ENCODE measurements at places on chromosomes 11 and 22.

GRCh38 chr22:24007253-24008021, 2.2 kb upstream of the GSTT4 start:
- no peak for DNase-seq

DNA sequence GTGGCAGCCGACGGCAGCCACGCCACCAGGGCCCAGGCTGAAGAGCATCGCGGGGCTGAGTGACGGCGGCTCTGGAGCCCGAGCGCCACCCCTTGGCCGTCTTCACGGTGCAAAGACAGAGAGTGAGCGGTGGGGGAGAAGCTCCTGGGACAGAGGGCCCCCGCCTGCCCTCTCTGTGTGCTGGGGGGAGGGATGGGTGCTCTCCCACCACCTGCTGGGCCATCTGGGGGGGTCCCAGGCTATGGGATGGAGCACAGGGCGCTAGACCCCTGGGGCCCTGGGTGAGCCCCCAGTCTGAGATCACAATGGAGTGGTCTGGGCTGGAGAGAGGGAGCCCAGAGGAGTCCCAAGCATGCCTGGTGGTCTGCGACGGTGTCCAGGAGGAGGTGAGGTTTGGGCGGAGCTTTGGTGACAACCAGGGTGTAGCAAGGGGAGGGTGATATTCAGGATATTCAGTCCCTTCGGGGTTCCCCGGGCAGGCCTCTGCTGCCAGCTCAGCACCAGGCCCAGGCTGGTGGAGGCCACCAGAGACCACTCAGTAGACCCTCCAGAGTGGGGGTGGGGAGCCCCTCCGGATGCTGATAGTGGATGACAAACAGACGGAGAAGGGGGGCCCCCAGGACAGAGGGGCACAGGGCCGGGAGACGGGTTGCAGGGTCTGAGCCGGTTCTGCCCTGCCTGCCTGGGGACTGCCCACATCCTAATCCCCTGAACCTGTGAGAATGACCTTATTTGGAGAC, 78.1 kb upstream of the PRR5 start:
- DNase-seq = no peak

DNA sequence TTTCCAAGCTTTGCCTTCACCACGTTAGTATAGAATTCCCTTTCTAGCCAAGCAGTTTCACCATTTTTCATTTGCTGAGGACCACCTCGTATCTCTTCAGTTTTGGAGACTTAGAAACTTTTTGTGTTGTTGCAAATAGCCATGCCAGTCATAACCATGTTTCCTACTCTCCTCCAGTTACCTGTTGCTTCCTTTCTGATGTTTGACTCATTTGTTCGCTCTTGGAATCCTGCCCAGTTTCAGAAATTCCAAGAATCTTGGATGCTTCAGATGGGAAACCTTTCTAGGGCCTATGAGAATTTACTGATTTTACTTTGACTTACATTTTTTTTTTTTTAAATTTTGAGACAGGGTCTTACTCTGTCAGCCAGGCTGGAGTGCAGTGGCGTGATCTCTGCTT, 65.4 kb downstream of the PPP6R3 start:
- peak; percentile 64 for DNase-seq

GRCh38 chr11:79076526-79077115, 364.2 kb downstream of the TENM4 start:
- DNase-seq = no peak

- no peak for DNase-seq
These were observed 326.2 kb downstream of the TBC1D22A start for GRCh38 chr22:47088480-47089158.

- DNase-seq = no peak
These were observed 8.4 kb upstream of the SLC2A11 start for GRCh38 chr22:23849009-23850006.

- no peak for DNase-seq
These were observed 70.5 kb downstream of the DKK3 start for GRCh38 chr11:11937957-11938356.

DNA sequence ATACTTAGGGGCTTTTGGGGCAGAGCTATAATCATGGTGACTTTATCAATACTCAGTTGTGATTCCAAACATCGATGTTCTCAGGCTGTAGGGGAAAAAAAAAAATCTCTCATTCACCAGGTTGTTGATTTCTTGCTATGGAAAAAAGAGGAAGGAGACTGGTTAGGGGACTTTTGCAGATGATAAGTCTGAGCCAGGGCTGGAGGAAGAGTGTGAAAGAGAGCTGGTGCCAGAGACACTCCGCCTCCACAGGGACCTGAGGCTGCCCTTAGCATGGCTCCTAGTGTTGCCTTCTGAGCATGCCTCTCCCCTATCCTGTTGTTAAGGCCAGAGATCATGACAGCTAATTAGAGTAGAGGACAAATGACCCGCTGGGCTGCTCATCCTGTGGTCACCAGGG, 16.9 kb downstream of the UPB1 start:
- no peak for DNase-seq

GRCh38 chr11:44862558-44863101, 88.1 kb downstream of the TP53I11 start:
- no peak for DNase-seq

DNA sequence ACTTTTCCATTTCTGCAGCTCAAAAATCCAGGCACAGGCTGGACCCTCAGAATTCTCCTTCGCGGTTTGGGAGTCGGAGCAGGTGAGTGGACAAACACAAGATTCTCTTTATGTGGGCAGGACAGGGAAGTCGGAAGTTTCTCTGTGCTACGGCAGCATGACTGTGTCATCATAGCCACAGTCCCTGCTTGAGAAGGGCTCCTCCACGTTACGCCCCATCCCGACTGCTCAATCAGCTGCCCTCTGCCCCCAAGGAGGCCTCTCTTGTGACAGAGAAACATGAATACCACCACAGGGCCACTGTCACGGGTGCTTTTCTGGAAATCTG, 89.0 kb upstream of the SHISAL1 start:
- no peak for DNase-seq

GRCh38 chr11:110174645-110175310, 81.6 kb downstream of the ZC3H12C start:
- no peak for DNase-seq

DNA sequence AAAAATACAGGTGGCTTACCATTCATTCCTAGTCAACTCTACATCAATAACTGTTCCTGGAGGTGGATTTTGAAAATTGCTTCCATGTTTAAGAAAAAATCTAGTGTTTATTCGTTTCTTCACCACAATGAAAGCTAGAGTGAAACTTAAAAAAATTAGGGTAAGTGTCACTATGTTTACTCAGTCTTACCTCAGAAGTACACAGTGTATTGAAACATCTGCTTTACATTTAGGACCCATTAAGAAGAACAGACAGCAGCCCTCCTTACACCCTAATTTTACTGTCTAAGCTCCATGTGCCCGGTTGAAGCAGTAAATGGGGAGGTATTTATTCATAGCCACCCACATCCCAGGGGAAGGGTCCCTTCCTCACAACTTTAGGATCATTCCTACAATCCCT, 51.4 kb downstream of the PIWIL3 start:
- DNase-seq = no peak

DNA sequence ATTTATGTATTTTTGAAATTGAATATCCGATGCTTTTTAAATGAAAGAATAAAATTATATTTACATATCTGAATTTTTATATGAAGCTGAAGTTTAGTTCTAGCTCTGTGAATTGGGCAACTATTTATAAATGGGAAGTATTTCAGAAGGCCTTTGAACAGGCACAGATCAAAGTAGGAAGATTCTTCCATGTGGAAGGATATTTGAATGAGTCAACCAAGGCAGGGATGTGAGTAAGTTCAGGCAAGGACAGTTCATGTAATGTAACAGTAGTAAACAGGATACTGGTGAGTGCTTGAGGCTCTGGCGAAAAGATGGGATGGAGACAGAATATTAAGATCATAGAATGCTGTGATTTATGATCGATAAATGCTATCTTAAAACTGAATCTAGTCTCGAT, 417.8 kb upstream of the CCDC179 start:
- DNase-seq = no peak

DNA sequence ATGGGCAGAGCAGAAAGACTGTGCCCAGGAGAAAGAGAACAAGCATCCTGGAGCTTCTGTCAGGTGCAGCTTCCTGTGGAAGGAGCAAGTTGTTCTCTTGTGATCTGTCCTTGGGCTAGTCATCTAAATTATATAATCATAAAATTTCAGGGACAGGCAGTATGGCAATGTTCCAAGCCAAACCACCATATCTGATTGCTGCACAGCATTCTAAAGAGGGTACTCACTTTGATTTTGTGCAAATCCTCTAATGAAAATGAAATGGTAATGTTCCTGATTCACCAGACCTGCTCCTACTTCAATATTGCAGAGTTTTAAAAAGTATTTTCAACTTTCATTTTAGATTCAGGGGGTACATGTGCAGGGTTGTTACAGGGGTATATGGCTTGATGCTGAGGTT, at the start of gene PATE2:
Gene PATE2 (minus strand): TSS at position 101 of the 400 bp plus-strand sequence. CDS start 55 bp downstream, at position 46.
- no peak for DNase-seq

DNA sequence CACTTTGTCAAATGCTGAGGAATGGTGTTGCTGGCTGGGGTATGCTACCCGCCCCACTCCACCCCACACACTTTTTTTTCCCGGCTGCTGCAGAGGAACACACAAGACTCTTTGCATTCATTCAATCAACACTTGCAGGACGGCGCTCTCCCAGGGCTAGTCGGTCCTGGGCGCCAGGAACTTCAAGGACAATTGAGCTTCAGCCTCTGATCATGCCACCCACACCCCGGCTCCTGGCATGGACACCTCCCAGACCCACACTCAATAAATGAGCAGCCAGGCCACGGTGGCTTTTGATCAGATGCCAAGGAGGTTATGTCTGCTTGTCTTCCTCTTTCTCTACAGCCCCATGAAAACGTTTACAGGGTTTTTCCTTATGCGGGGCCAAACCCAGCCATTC, 19.8 kb downstream of the TPST2 start:
- no peak for DNase-seq

DNA sequence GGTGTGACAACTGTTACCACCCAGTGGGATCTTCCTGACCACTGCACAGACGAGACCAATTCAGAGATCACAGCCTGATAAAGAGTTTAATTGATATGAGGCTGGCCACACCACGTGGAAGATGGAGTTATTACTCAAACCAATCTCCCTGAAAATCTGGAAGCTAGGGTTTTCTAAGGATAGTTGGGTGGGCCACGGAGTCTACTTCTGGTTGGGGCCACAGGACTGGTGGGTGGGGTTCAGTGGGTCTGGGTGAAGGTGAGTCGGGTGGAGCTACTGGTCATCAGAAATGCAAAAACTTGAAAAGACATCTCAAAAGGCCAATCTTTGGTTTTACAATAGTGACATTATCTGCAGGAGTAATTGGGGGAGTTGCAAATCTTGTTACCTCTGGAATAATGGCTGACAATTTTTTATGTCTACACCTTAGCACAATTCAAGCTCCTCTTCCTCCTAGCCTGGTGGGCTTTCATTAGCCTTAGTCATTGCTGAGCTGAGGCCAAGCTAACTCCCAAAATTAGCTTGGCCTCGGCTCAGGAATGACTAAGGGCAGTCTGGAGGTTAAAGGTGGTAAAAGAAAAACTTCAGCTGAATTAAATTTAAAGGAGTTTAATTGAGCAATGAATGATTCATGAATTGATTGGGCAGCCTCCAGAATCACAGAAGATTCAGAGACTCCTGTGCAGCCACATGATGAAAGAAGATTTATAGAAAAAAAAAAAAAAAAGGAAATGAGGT, 13.1 kb downstream of the C11orf96 start:
- DNase-seq = no peak

DNA sequence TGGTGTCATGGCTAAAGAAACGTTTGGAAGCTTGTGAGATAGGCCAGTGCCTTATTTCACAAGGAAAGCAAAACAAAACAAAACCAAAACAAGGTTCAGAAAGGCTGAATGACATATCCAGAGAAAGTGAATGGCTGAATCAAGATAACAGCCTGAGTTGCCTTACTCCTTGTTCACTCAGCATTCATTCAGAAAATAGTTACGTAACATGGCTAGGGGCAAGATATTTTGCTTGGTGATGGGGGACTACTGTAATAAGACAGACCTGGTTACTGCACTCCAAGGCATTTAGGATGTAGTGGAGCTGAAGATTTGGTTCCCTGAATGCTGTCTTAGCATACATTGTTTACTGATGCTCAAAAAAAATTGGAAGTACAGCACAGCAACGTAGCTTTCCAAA, 47.7 kb downstream of the C11orf91 start:
- DNase-seq = no peak

- no peak for DNase-seq
These were observed 63.1 kb downstream of the MTNR1B start for GRCh38 chr11:93032580-93032979.

DNA sequence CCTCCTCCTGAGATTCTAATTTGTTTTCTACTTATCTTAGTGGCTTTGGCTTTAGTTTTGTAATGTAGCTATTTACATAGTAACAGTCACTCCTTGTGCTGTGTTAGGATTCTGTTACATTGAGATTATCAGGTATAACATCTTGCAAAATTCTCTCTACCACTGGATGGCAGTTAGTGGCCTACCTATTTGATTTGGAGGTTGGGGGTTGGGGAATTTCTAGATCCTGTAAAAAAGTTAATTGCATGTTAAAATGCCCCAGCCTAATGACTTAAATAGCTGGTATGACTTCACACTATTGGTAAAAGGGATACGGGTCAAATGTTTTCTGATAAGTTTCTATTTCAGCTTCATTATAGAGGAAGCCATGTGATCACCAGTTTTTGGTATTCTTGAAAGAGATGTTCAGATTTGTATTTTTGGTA, 2.8 kb downstream of the GRK3 start:
- no peak for DNase-seq

DNA sequence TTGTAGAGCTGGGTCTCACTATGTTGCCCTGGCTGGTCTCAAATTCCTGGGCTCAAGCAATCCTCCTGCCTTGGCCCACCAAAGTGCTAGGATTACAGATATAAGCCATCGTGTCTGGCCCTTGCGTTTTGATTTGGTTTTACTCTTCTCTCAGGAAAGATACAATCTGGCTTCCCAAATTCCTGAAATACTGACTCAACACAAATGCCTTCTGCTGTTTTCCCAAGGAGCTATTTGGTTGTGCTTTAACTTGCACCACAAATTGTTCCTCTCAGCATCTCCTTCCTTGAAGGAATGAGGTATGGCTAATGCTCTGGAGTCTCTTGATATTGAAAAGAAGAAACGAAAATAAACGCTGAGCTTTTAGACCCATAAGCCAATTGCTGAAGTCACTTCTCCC, 110.0 kb upstream of the PAX6 start:
- peak; percentile 56 for DNase-seq

DNA sequence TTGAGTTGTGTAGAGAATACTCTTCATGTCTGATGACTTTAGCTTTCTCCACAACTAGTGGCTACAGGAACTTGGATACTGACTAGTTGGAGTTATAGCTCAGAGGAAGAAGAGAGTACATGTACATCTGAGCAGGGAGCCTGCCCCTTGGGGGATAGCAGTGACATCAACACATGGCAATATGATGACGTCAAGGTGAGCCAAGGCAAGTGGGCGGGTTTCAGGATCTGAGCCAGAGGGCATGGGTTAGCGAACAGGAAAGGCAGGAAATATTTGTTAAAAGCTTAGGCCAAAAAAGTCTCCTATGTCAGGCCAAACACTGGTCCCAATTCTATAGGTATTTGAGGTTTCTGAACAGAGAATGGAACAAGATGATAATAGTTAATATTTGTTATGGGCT, 42.0 kb upstream of the HORMAD2 start:
- no peak for DNase-seq

- no peak for DNase-seq
These were observed 109.6 kb downstream of the SWAP70 start for GRCh38 chr11:9773524-9773923.

GRCh38 chr11:37088573-37088910, 490.5 kb upstream of the RAG2 start:
- DNase-seq = no peak
